ACHN (cell line): ENCODE measurements at places on chromosomes 7 and 10.

DNA sequence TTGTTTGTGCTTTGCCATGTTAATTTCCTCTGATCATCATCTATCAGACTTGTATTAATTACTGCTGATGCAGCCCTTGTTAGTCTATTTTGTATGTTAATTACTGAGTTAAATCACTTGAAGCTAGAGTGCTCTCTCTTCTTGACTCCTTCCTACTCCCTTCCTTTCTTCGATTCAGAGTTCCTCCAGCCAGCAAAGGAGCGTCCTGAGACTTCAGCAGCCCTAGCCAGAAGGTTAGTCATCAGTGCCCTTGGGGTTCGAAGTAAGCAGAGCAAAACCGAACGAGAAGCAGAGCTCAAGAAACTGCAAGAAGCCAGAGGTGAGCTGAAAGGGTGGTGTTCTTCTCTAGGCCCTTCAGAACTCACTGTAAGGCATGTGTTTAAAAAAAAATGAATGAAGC is 32.1 kb downstream of the LOXL4 start:
- DNase-seq, result no peak

DNA sequence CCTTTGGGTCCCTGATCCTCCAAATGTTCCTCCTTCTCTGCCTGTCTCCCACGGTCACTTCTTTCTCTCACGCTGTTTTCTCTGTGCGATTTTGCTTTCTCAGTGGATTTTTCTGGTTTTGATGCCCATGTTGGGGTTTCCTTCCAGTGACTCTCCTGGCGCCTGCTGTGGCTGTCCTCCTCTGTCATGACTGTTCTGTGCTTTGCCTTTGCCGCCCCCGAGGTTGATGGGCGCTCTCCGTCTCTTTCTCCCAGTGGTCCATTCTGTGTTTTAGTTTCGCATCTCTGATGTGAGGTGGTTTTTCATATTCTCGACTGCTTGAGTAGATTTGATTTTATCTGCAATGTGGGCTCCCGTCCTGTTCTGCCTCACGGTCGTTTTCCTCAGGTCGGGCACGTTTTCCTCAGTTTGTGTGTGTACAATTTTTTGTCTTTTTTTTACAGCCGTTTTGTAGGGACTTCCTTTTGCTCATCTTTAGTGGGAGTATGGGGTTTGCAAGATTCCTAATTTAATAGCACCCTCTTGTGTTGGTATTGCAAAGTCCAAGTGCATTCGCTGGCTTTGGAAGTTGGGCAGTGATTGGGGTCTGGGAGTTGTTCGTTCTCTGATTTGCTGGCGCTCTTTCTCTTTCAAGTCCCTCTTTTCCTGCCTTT is 100.0 kb downstream of the INPP5A start:
- peak; percentile 60 for DNase-seq

DNA sequence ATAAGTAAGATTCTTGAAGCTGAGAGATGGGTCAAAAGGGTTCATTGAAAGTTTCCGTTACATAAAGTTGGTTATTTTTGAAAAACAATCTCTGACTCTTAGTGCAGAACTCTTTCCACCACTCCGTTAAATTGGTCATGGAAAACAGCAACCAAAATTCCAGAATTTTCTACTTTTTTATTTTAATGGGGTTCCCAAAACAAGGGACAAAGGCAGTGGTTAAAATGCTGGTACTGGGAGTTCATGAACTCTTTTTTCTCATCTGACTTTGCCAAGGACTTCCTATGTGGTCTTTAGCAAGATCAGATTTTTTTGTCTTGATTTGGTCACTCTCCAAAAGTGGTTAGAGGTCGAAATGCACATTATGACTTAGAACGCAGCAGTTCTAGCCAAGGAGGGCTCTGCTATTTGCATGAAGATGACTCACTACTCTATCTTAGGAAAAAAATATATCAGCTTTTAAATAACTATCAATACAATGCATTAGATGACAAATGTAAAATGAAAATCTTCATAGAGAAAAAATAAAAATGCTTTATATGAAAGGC is 145.7 kb downstream of the REEP3 start:
- no peak for DNase-seq

- DNase-seq, result no peak
These were observed 131.1 kb upstream of the RSU1 start for GRCh38 chr10:16948361-16948760.

DNA sequence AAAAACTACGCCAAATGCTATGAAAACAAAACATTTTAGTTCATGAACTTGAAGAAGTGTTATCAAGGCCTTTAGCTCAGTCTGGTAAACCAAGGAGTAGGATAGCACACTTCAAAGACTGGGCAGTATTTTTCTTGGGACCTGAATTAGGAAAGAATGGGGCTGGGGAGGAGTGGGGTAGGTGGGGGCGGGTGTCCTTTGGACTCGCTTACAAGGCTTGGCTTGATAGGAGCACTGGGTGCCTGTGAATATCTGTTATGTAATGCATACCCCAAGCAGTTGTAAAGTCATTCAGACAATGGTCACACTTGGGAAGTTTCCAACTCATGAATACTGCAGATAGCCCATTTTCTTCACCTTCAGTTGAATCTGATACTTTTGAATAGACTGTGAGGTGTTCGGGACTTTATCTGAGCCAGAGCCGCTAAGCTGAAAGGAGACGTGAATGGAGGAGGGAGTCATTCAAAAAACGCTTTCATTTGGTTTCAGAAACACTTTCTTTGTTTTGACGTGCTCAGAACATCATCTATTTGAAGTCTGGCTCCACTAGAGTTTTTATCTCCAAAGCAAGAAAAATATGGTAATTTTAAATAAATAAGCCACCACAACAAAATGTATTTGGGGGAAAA is 70.1 kb upstream of the FAM204A start:
- DNase-seq, result no peak

DNA sequence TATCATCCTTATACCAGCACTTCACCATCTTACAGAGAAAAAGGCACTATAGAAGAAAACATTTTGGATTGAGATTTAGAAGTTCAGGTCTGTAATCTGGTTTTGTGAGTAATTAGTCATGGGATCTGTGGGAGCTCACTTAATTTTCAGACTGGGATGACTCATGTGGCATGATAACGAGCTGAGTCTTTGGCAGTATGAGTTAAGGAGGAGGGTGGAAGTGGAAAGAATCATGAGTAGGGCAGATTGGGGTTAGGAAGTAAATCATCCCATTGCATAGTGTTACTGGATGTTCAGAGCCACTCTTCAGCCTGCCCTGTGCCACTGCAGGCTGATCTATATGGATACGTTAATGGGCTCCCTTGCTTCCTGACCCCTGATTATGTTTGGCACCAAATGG is 64.9 kb downstream of the ZNF92 start:
- no peak for DNase-seq

- DNase-seq, result peak; percentile 18
These were observed 59.9 kb upstream of the DNAJB6 start for GRCh38 chr7:157276731-157277562.

DNA sequence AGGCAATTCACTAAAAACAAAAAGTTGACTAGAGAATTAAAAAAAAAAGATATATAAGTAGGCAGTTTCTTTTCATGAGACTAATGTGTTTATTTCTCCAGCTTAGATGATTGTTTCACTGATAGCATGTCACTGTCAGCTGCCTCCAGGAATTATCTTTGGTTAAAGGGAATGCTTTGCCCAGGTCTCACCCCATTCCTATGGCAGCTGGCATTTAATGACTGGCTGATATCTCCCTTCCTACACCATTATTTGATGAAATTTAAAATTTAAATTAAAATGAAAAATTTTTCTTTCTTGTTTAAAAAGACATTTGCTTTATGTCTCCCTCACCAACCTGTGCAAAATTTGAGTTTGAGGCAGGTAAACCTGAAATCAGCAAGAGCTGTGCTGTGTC is 214.5 kb upstream of the PRSS1 start:
- no peak for DNase-seq

- no peak for DNase-seq
These were observed 65.8 kb upstream of the LAMB4 start for GRCh38 chr7:108196004-108196403.

- peak; percentile 45 for DNase-seq
These were observed 31.1 kb upstream of the SNX13 start for GRCh38 chr7:17971411-17971810.

GRCh38 chr10:89421018-89421476 is 6.7 kb downstream of the IFIT5 start:
- DNase-seq, result no peak

DNA sequence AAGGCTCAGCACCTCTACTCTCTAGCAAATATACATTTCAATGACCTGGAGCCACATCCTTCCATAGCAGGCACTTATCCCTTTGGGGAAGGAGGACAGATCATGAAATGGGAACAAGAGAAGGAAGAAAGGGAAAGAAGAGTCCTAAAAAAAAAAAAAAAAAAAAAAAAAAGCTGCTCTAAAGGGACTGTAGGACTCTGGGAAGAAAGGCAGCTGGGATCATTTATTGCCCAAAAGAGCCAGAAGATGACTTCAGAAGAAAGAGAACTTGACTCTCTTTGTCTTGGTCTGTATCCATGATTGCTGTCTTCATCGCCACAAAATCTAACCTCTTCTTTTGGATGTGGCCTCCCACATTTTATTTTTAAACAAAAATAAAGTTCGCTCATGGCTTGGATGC is 203.6 kb upstream of the CELF2 start:
- no peak for DNase-seq

DNA sequence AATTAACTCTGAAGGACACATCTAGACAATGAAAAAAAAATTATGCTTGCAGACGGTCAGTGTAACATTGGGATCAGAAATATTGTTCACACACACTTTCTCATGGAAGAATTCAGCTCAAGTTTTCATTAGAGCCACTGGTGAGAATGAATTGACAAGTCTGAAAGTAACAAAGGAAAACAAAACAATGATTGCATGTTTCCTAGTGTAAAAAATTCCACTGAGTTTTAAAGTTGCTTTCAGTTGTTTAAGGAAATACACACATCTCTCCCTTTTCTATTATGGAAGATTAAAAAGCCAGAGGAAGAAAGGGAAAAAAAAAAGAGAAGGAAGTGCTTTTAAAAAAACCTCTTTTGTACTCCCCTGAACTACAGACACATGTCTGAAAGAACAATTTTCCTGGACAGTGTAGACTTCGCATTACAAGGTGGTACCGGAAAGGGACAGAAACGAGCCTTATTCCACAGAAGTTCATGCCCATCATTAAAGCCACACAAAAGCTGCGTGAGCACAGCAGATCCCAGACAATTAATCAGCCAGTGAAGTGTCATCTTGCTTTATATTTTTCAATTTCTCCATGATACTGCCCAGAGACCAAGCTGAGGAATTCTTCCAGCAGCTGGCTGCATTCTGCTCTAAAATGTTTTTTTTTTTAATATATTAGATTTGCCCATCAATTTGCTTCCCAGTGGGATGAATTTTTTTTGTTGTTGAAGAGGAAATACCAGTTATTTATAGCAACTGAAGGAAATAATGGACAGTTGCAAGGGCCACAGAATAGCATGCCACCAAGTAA is 294.8 kb downstream of the DOCK4 start:
- DNase-seq, result no peak

DNA sequence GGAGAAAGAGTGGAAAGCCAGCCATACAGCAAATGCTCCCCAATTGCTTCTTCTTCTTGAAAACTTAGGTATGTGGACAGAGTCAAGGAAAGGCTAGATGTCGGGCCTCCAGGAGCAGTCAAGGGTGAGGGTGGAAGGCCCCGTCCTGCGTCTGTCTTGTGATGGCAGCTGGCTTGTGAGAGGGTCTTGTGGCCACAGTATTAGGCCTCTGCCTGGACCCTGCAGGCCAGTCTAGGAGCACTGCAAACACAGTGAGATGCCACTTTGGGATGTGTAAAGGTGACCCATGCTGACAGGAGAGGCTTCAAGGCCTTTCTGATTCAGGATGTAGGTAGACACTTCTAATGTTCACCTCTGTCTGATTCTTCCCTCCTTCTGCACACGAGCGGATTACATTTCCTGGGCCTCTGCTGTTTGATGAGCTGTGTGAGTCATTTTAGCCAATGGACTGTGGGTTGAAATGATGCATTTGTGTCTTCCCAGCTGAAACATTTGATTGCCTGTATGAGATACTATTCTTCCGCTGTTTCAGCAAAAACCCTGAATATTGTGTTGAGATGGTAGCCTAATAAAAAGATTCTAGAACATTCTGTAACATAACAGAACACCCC is 135.4 kb downstream of the EMX2 start:
- peak; percentile 30 for DNase-seq

DNA sequence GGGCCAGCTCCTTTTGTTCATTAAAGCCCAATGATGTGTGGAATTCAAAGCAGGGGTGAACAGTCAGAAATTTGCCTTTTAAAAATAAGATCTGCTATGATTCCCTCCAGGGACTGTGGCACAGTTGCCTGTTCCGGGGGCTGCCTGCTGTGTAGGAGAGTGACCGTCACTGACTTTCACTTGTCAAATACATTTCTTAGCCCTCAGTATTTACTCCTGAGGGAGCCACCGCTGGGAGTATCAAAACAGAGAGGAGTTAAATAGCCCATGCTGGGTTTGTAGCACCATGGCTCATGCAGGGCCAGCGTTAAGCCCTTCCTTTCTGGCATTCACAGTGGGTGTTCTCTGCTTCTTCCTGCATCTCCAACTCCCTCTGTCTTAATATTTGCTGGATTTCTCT is 897.8 kb downstream of the SORCS3 start:
- no peak for DNase-seq

- no peak for DNase-seq
These were observed 83.9 kb upstream of the TRIL start for GRCh38 chr7:29041991-29042390.

DNA sequence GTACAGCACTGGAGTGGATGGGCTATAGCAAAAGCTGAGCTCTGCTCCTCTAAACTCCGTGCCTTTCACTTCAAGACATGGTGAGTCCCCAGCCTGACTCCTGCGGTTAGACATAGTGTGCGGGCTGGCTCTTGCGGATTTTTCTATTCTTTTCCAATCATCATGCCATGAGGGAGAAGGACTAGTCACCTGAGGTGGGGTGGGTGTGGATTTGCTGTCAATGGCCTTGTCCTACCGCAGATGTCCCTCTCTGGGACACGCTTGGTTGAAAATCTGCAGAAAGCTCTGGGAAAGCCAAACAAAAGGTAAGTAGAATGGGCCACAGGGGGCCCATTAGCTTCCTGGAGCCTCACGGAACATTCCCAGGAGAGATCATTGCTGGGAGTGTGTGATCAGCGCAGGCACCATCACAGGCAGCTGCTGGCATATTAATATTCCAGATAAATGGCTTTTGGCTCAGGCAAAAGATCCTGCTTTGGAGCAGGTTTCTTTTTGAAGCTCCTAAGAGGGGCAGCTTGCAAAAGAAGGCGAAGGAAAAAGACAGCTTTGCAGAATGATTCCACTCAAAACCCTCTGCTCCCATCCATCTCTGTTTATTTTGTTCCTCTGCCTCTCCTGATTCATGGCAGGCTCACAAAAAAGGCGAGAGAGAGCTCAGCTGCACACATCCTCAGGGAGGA is 509.0 kb upstream of the ZMIZ1 start:
- no peak for DNase-seq
